Natural killer cell (primary cell): ENCODE measurements at places on chromosomes 7 and 10.

DNA sequence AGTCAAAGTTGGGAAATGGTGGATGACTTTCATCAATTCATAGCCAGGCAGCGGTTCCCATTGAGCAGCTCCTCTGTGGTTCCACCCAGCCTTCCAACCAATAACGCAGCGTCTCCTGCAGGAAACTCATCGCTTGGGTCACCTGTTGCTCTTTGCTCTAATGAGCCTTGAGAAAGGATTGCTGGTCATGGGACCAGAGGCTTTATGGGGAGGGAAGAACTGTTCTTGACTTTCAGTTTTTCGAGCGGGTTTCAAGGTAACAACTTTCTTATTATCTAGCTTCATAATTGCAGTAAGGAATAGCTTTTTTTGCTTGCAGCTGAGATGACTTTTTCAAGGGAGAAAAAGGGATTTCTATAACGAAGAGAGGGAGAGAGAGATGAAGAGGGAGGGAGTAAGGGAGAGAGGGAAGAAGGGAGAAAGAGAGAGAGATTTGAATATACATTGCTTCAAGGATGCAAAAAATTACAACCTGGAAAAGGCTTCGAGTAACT lies 405 bp upstream of the ENTPD1 start:
- DNase-seq, result no peak

DNA sequence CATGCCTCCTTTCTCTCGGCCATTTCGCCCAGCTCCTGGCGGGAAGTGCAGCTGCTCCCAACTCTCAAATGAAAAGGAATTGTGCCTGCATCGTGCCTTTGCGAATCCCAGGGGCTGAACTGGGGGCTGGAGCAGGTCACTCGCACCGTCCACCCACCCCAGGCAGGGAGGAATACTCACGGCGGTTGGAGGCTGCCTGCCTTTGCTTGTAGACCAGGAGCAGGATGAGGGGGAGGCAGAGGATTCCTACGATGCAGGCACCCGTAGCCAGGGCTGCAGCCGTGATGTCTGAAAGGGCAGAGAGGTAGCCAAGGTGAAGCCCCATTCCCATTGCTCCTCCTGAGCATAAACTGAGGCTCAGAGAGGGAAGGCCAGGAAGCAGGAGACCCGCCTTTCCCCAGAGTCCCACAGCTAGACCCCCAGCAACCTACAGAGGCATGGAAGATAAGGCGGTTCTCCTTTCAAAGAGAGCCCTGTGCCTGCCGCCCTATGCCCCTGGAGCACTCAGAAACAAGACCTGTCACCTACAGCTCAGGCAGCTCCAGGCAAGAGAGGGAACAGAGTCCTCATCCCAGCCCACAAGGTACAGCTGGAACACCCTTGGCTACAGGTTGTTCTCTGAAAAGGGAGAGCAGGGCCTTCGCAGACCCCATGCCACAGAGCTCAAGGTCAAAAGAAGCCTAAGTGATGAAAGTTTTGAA lies 18.0 kb downstream of the VSIR start:
- no peak for DNase-seq

- no peak for DNase-seq
Observed at GRCh38 chr10:31253237-31253636, 65.8 kb upstream of the ZEB1 start.

GRCh38 chr7:94906065-94906851 lies 1.1 kb upstream of the PPP1R9A start:
- no peak for DNase-seq

DNA sequence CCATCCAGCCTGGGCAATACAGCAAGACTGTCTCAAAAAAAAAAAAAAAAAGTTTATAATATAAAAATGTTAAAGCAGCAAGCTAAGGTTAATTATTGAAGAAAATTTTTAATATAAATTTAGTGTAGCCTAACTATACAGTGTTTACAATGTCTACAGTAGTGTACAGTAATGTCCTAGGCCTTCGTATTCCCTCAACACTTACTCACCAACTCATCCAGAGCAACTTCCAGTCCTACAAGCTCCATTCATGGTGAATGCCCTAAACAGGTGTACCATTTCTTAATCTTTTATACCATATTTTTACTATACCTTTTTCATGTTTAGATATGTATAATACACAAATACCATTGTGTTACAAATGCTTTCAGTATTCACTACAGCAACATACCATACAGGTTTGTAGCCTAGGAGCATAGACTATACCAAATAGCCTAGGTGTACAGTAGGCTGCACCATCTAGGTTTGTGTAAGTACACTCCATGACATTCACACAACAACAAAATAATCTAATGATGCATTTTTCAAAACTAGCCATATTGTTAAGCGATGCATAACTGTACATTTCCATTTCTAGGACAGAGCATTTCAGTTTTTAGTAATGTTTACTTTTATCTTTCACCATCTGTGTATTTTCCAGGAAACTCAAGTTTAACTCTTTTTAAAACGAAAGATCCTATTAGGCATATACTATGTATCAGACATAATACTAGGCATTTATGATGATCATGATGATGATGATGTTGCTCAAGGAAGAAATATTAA lies 43.3 kb downstream of the CNOT4 start:
- DNase-seq, result no peak

DNA sequence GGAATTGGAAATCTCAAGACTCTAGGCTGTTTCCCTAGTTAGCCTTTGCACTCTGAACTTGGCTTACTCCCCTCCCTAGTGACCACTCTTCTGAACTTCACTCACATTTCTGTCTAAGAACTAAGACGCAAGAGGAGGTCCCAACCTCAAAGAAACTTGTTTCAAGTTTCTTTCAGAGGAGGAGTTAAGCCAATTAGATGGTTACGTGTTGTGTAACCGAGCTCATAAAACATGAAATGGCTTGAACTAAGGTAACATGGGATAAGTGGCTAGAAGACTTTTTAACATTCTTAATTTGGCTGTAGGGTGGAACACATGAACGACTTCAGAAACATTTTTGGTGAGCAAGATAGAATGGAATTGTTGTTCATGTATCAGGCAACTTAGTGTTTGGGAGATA lies 39.5 kb upstream of the SEC61G start:
- no peak for DNase-seq

DNA sequence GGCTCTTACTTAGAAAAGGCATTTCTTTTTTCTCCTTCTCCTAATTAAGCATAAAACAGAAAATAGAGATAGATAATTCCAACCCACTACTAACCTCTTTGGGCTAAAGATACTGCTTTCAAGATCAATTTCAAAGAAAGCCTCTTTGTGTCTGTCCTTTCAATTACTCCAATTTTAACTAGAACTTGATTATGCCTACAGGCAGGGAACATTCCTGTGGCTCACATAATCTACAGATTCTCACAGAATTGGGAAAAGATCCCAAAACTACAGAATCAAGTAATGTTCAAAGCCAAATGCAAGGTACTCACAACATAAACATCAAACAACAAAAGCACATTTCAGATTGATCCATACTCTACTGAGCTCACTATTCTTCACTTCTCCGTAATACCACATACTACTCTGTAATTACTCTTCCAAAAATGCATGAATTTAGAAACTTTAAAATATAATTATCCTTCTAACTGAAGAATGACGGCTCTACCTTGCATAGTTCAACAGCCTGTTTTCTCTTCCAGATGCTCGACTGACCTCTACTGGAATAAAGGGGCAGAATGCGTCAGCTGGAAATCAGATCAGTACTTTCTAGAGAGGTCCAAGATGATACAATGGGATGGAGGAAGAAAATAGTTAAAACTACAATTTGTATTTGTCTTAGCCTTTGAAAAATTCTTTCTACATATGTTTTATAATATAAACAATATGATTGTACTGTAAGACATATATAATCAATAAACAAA lies 3.9 kb downstream of the MTERF1 start:
- no peak for DNase-seq

DNA sequence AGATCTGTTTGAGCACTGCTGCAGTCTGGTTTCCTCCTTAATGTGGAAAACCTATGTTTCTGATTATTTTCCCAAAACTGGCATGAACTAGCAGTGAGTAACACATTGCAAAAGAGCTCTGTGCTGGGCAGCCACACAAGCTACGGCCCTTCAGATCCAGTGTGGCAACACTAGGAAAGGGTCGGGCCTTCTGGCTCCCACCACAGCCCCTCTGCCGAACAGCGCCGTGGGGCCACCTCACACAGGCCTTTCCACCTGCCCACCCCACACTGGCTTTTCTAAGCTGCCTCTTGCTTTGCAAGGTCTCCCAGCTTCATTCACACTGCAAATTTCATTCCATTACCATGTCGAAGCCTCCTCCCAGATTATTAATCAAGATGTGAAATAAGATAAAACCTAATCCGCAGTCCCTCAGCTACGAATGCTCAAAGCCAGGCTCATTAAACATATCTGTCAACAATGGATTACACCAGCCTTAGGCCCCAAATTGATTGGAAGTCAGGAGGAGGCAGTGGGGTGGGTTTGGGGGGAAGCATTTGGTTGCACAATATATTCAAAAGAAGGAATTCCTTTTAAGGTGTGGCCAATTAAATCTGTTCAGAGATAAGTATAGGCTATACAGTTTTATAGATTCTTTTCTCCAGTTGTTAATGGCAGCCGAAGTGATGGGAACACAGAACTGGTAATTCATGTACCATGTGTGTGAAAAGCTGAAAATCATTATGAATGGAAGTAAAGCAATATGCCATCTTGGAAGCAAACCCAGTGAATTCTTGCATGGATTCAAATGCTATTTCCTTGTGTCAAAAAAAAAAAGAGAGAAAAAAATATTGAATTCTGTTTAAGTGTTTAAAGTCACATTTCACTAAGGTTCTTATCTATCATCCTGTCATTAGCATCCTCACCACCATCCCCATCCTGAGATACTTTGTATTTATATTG lies 223.7 kb downstream of the MTERF1 start:
- DNase-seq, result no peak

GRCh38 chr10:43233601-43234430 lies 33.0 kb downstream of the RASGEF1A start:
- no peak for DNase-seq

GRCh38 chr7:24757353-24758275 lies at the start of gene GSDME:
Gene GSDME (minus strand): TSS chr7:24757464. CDS start chr7:24749774, 7,690 bp downstream.
- DNase-seq, result peak; percentile 37

DNA sequence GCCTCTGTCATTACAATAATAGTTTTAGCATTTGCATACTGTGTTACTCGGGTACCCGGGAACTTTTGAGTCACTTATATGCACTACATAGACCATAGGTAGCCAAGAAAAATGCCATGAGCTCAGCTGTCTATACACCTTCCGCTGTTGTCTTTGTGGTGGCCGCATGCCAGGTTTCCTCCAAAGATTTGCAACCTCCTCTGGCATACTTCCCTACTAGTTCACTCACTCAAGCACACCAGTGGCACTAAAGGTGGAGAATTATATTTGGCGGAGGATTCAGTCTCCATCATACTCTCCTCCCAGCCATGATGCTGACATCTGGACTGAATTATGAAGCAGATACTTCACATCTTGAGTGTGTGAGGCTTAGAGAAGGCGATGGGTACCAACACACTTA lies 35.6 kb upstream of the GRB10 start:
- no peak for DNase-seq

GRCh38 chr7:30709549-30709948 lies 27.3 kb upstream of the CRHR2 start:
- DNase-seq, result no peak

- DNase-seq, result no peak
Observed at GRCh38 chr10:42836096-42836495, 53.5 kb downstream of the BMS1 start.

DNA sequence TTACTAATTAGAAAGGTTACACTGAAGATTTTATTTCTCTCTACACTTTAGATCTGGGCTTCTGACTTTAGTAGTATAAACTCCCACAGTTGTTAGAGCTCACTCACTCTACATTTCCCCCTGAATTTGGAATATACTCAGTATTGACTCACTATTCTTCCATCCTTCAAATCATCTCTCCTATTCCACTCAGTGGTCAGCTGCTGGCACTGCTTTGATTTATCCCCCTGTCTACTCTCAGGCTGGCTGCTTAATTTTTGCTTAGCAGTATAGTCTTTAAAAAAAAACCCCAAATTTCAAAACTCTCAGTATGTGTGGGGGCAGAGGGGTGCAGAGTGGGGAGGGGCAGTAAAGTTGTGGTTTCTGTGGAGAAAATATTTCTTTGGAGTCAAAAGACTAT lies 68.9 kb downstream of the CDK6 start:
- DNase-seq, result no peak

DNA sequence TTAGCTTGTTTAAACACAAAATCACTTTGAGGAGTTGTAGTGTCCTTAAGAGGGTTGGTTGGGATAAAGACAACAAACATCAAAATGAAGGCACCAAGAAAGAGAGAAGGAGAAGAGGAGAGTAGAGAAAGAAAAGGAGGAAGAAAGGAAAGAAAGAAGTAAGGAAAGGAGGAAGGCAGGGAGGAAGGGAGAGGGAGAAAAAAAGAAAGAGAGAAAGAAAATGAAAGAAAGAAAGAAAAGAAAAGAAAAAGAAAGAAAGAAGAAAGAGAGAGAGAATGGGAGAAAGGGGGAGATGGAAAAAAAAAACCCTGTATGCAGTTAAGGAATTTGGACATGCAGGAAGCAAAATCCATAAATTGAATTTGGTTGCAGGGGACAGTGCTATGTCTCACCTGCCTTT lies 635.4 kb upstream of the FZD8 start:
- no peak for DNase-seq

GRCh38 chr7:14083761-14084160 lies 94.3 kb upstream of the ETV1 start:
- no peak for DNase-seq

- DNase-seq, result no peak
Observed at GRCh38 chr7:50594734-50595485, 29.7 kb upstream of the DDC start.

GRCh38 chr7:39565538-39565937 lies 666 bp upstream of the YAE1 start:
- no peak for DNase-seq

DNA sequence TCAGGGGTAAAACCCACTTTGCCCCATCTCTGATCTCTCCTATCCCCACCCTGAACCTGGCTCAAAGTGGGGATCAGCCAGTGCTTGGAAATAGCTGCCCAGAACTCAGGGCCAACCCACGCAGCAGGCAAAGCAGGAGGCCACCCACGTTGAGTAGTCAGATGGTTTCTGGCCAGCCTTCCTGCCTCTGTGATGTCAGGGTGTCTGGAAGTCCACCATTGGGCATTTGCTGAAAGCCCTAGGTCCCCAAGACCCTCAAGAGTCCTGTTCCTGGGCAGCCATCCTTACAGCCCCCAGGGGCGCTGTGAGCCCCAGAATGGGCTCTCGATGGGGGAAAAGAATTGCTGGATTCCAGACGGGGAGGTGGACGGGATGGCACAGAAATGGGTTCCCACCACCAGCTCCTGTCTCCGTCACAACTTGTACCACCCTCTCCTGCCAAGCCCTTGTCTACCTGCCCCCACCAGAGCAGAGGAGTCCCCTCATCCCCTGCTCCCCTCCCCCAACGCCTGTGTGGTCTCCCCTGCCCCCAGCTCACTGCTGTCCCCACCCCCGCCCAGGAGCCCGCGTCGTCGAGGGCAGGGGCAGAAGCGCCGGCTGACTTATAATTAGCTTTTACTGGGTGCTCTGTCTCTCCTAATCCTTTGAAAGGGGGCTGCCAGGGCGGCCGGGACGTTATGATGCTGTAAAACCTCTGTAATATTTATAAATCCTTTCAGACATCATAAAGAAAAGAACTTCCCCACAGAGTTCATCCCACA lies 3.9 kb downstream of the MYL10 start:
- DNase-seq, result no peak

GRCh38 chr10:86035791-86036543 lies 330.6 kb downstream of the GRID1 start:
- no peak for DNase-seq

GRCh38 chr10:11035301-11035991 lies 17.8 kb downstream of the CELF2 start:
- no peak for DNase-seq
